ENCODE measurements at places on chromosomes 1 and 21.

DNA sequence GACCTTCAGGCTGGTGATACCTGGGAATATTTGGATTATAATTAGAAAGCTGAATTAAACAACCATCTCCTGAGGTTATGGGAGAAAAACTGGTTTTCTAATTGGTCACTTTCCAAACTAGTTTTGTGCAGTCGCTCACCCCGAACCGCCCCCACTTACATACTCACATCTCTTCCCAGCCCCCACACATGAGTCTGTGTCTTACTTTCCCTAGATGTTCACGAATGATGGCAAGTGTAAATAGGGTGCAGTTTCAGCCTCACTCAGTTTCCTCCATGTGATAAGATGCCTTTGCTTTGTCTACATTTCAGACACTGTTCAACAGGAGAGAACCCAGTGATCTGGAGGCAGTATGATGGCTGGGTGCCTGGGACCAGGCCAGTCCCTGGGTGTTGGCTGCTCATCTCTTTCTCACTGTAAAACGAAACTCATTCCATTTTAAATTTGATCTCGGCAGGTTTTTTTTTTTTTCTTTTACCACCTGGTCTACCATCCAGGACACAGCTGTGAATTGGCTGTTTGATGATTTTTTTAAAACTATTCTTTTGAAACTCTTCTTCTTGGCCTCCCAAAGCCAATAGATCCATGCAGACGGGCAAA lies 164.3 kb upstream of the RAB4A start:
- DNase-seq: no peak

DNA sequence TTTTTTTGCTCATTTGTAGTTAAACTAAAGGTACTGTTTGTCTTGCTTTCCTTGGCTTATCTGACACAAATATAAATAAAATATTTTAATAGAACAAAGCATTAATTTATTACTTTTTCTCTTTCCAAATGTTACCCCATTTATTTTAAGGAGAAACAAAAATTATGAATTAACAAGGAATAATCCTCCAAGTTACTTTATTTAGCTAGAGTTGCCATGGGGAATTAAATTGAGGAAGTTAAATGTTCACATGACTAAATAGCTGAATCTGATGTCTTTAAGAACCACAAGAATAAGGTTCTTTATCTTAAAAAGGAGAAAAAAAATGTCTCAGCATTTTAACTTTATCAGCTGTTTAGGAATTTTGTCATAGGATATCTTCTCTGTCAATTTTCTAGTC lies 12.3 kb downstream of the ATG4C start:
- DNase-seq: peak; percentile 77

DNA sequence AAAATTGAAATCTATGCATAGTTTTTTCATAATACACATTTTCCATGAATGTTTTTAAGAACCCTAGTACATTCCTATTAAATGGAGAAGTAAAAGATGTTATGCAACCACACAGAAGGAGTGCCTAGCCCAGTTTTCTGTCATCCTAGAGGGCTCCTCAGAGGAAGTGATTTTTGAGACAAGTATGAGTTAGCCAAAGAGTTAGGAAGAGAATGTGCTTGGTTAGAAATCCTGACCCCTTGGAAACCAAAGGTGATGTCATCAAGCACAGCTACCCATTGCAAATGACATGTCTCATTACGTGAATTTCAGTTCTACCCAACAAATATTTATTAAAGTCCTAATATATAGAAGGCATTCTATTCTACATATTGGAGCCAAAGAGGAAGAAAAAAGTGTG lies 88.9 kb upstream of the TNFSF4 start:
- DNase-seq: no peak

DNA sequence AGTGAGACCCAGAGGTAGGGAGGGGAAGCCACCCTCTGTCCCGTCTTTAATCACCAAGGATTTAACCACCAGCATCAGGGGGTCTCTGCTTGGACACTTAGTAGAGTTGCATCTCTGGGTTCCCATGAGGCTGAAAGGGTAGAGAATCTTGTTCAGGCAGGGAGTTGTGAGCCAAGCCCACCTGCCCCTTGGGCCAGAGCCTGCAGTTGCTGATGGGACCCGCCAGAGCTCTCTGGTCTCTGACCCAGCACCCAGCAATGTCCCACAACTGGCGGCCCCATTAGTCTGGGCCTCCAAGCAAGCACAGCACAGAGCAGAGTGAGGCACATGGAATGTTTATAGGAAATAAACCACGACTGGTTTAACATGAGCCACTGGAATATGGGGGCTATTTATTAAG lies 166.3 kb downstream of the TRIM33 start:
- DNase-seq: no peak

GRCh38 chr21:42521805-42522204 lies 8.2 kb downstream of the SLC37A1 start:
- DNase-seq: no peak

DNA sequence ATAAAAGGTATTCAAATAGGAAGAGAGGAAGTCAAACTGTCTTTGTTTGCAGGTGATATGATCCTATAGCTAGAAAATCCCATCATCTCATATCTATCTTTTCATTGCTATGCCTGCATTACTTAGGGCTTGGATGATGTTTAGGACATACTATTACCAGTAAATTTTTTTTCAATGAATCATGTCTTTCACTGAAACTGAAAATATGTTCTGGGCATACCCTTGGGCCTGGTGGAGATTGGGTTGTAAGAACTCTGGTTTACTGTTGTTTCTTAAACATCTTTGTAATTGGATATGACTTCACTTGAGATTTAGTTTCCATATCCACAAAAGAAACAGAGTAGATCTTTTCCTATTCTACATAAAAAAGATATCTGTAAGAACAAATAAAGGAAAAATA lies 502.2 kb upstream of the PRMT6 start:
- no peak for DNase-seq

GRCh38 chr1:202155478-202156021 lies 4.9 kb downstream of the PTPN7 start:
- DNase-seq: no peak

DNA sequence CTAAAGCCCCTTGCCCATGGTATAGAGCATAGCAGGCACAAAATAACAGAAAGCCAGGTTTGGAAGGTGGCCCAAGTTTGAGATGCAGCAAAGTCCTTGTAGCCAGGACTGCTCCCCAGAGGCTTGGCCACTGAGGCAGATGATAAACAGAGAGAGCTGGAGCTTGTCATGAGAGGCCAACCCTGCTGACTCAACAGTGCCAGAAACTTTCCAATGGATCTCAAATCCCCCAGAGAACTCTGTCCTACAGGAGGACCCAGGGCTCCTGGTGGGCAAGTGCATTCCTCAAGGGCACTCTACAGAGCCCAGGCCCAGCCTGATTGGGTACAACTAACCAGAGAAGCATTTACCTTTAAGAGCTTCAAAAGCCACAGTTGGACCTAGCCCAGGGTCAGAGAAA lies 280.7 kb downstream of the KCNH1 start:
- no peak for DNase-seq

DNA sequence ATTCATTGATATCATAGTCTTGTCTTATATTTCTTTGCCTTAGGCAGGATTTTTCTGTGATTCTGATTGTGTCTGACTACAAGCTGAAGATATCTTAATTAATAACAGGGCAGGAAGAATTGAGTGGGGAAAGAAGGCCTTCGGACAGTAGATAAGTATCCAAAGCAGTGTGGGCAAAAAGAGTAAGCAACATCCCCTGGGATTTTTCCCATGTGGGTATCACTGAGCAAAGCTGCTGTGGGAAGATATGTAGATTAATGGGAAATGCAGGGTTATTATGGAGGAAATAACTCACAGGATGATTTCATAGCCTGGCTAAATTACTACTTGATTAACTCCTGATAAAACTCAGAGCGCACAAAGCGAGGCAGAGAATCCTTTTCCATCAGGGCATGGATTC lies 55.7 kb downstream of the RGS5 start:
- DNase-seq: no peak

GRCh38 chr1:93776728-93777127 lies 95.1 kb upstream of the BCAR3 start:
- DNase-seq: no peak

DNA sequence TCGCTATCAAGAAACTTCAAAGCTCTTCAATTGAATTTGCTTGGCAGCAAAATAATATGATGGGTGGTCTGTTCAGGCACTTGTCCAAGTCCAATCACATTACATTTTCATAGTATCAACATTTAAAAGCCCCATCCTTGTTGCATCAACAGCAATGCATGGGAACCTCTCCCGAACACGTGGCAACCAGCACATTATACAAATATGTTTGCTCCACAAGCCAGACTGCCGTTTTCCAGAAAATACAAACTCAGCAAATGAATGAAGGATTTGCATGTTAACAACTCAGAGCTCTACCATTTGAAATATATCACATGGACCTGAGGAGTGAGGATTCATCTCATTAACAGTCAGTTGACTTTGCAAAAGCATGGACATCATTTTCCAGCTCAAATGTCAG lies 20.0 kb upstream of the LYPLAL1 start:
- no peak for DNase-seq

DNA sequence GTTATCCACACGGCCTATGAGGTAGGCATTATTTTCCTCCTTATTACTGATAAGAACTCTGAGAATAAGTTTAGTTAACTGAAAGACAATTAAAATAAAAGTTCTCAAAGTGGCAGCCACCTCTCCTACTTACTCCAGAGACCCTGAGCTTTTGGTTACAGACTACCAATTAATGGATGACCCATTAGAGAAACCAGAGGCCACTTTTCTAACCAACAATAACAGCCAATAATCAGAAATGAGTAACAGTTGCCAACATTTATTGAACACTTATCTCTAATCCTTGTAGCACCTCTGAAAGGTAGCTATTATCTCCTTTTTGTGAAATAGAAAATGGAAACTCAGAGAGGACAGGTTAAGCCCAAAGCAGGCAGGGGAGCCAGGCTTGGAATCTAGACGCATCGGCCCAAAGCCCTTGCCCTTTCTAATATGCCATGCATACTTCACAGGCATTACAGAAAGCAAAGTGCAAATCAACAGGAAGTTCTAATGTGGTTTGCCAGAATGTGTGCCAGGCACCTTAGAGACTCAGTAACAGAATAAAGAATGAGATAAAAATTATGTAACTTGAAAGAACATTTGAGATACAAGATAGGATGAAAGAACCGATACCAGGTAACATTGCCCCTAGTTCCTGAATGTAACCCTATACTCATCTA lies 50.0 kb downstream of the BEND5 start:
- no peak for DNase-seq

DNA sequence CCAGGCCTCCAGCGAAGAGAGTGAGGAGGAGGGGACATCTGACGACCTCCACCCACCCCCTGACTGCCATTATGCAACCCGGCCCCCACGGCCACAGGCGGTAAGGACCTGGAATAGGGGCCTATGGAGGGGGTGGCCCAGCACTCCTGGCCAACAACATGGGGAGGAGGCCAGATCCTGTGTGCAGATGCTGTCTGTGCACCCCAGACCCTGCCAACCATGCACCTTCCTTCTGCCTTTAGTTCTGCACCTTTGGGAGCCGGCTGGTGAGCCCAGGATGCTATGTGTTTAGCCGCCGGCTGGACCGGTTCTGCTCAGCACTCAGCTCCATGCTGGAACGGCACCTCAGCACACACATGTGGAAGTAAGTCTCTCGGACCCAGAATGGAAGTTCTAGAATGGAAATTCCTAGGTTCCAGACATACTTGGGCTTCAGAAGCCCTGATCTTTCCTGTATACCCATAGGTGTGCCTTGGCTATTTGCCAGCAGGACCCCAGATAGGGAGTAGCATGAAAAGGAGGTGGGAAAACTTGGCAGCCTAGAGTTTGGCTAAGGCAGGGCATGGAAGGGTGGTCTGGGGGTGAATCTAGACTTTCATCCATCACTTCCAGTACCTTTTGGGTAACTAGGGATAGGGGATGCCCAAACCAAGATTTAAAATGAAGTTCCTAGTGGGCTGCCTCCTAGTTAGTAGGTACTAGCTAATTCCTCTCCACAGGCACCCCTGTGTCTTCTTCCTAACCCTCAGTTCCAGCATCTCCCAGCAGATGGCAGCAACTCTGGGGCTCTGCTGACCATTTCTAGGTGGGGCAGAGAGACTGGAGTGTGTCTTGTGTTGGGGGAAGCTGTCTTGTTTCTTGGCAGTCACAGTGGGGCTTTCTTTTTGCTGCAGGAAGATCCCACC lies 3.6 kb upstream of the CYB561D1 start:
- peak; percentile 84 for DNase-seq

- no peak for DNase-seq
These were observed 486.6 kb downstream of the KIF26B start for GRCh38 chr1:245641384-245641783.

DNA sequence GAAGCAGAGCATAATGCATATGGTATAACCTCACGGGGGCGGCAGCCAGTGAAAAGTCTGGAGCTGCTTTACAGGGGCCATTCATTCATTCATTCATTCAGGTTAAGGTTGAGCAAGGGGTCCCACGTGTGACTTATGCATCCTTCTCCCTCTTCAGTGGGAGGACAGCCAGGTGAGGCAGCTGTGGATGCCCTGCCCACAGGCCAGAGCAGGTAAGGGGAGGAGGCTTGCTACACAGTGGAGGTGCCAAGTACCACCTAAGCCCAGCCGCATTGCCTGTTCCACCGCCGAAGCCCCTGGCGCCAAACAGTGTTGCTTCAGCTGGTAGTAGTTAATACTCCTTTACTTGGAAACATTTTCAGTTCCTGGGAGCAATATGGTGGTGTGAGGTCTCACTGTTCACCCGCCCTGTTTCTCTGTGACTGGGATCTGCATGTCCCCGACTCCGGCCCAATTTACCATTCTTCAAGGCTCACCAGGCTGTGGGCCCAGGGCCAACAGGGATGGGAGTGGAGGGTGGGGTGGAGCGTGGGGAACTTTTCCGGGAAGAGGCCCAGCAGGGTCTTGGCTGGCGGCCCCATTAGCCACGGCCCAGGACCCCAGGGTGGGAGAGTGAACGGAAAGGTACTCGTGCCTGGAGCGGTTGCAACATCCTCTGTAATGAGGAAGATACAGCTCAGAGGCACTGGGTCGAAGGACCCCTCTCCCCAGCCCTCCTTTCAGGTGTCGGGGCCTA lies 722 bp upstream of the PODN start:
- DNase-seq: no peak

DNA sequence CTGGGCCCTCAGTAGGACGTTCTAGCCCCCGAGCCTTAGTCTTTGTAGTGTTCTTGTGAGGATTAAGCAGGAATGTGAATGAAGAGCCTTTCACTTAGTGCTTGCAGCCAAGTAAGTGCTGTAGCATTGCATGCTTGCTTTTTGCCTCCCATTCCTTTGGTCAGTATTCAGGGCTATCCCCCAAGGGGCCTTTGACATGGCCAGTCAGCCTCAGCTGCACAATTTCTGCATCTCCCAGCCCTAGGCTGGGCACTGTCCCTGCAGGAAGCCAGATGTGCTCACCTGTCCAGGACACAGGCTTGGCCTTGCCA lies 30.5 kb downstream of the SOX13 start:
- DNase-seq: peak; percentile 16

DNA sequence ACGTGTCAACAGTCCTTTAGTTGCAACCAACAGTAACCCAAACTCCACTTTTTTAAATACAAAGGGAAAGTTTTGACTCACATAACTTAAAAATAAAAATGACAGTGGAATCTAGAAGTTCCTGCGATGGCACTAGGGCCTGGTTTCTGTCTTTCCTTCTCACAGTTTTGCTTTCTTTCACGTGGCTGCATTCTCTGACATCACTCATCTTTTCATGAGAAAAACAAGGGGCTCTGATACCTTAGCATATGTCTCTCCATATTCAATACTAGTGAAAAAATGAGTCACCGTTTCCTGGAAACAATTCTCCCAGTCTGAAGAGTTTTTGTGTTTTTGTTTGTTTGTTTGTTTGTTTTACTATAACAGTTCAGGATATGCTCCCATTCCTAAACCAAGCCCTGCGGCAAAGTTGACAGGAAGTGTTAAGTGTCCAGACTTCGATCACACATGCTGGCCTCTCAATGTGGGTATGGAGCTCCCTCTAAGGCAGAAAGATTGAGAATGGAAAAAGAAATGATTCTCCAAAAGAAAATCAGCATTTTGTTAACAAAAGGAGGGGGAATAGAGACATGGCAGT lies 483.3 kb downstream of the TTLL7 start:
- DNase-seq: no peak

GRCh38 chr21:33495743-33496142 lies 4.2 kb upstream of the DNAJC28 start:
- DNase-seq: no peak

Data from common myeloid progenitor, CD34-positive (primary cell).